HT1080 (cell line): ENCODE measurements at places on chromosomes 7 and 10. TPM values are rescaled to one million over a fixed set of nuclear protein-coding genes. Genes with fewer than 3 reads are reported as not detected.
A peak's percentile ranks its signal among the peaks of the same experiment; 100 is the strongest.

- no peak for DNase-seq
Measured at GRCh38 chr10:102524746-102525145, 21.0 kb downstream of the SUFU start.

CNNM1 gene
- not detected in 2 replicates for total RNA-seq

FEZF1 gene
- not detected in 2 replicates for total RNA-seq

GRCh38 chr10:128483216-128483615 lies 357.0 kb upstream of the MKI67 start:
- no peak for DNase-seq

ZP3 gene
- 0.94 and 2.5 TPM in 2 replicates for total RNA-seq

HOXA3 gene
- not detected in 2 replicates for total RNA-seq

DNA sequence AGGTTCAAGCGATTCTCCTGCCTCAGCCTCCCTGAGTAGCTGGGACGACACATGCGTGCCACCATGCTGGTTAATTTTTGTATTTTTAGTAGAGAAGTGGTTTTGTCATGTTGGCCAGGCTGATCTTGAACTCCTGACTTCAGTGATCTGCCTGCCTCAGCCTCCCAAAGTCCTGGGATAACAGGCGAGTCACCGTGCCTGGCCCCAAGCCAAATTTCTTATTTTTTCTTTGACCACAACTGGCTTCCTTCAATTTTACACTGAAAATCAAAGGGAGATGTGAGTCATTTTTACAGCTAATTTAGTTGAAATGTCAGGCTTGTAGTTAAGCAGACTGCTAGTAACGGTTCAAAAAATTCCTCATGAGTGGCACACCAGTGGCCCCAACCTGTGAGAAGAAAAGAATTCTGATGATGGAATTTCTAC lies 7.8 kb downstream of the RNF216 start:
- DNase-seq, result peak; percentile 98

DNA sequence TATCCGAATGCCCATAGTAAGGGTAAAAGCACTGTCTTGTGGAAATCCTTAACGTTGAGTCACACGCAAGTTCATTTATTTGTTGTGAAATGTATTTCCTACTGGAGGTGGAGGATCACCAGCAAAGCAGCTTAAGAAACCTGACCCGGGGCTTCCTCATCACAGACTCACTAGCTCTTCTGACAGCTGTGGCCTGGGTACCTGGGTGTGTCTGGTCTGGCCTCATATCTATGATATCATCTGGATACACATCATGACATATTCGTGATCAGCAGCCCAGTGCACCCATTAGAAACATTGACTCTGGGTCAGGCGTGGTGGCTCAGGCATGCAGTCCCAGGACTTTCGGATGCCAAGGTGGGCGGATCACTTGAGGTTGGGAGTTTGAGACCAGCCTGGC lies 8.8 kb downstream of the DRGX start:
- DNase-seq, result peak; percentile 93

- DNase-seq, result peak; percentile 36
Measured at GRCh38 chr7:151244196-151244840, 4.2 kb downstream of the SMARCD3 start.

DNA sequence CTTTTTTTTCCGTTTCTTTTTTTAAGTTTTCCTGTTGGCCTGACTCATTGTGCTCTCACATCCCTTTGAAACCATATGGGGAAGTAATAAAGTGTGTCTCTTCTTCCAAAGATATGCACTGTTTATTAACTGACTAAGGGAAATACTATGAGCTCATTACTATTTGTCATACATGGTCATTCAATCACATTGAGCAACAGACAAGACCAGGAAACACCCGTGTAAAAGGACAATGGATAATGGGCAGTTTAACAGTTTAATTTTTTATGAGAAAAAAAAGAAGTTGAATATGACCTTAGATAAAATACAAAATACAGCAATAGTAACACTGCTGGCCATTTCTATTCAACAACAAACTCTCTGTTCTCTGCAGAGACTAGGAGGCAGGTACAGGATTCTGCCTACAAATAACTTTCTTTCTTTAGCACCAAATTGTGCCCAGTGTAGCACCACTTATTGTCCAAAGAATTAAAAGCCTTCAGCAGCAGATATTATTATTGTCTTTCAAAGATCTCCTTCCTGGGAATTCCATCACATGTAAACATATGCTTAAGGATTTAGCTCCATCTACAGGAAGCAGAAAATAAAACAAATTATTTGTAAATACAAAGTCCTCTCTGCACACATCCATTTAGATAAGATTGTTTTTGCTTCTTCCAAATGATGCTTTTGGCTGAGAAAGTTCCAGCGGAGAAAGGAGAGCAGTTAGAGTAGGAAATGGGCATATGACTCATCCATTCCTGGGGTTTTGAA lies 55.0 kb upstream of the AKR1E2 start:
- DNase-seq, result peak; percentile 98

DNA sequence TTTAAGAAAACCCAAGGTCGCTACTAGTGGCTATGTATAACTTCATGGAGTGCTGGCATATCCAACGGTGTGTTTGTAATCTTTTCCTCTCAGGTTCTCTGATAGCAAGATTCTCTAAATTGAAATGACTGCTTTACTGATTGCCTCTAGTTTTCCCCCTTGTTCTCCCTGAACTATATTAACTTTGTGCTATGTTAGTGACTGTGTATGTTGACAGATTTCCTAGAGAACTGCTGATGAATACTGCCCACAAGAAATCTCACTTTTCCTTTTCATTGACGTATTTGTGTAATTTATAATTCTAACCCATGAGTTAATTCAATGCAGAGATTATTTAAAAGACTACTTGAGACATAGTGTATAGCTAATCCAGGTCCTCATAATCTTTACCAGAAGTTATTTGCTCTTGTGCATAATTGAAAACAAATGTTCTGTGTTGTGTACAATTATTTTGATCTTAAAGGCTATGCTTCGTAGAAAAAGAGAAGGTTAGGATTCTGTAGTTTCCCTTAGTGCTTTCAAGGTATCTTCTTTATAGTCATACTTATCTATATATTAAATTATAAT lies 70.6 kb upstream of the GLCCI1 start:
- DNase-seq, result no peak

IDI2 gene
- total RNA-seq, result not detected in 2 replicates
